ENCODE measurements at places on chromosomes 1 and 21.
A peak's percentile ranks its signal among the peaks of the same experiment; 100 is the strongest.

GRCh38 chr1:115654663-115655305 is 13.0 kb downstream of the VANGL1 start:
- DNase-seq = no peak

DNA sequence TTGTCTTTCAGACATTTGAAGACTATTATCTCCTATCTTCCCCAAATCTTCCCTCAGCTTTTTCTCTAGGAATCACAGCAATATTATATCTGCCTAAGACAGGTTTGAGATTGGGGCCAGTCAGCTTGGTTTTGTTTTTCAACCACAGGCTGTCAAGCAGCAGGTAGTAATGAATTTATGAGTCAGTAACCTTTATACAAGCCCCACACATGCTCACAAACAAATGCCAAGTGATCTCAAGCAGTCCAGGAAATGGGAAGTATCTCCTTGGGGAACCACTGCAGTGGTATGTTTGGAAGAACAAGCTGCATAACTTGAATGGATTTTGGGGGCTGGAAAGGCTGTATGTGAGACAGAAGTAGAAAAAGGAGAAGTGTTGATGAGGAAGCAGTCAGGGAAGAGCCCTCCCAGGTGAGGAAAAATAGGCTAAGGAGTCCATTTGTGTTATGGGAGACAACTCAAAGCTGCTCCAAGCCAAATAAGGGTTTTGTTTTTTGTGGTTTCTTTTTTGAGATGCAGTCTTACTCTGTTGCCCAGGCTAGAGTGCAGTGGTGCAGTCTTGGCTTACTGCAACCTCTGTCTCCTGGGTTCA is 2.1 kb downstream of the DHDDS start:
- no peak for DNase-seq

GRCh38 chr1:39418236-39418635 is 73.2 kb upstream of the BMP8A start:
- DNase-seq = peak; percentile 31

DNA sequence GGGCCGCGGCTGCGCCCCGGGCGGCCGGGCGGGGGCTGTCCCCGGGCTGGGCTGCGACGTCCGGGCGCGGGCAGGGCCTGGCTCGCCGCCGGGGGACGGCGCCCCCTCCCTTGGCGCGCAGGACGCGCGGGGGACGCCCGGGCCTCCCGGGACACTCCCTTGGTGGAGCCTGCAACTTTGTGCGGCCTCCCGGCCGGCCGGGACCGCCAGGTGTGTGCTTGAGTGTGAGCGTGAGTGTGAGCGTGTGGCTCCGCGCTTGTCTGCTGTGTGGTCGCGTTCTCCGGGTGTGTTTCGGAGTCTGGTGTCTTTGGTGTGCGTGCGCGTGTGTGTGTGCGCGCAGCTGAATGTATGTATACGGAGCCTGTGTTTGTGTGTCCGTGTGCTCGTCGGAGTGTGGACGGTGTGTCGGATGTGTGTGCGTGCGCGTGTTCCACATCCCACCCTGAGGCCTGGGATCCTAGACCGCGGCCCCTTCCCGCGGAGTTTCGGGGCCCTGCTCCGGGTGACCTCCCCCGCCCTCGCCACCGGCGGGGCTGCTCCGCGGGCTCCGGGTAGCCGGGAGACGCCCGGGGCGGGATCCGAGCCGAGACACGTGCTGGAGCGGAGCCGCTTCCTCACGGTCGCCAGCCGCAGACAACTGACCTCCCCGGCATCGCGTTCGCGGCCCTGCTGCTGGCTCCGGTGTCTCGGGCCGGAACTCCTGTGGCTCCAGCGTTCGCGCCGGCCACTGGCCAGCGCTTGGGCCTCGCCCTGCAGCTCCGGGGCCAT is 1.7 kb downstream of the PTPRU start:
- no peak for DNase-seq

DNA sequence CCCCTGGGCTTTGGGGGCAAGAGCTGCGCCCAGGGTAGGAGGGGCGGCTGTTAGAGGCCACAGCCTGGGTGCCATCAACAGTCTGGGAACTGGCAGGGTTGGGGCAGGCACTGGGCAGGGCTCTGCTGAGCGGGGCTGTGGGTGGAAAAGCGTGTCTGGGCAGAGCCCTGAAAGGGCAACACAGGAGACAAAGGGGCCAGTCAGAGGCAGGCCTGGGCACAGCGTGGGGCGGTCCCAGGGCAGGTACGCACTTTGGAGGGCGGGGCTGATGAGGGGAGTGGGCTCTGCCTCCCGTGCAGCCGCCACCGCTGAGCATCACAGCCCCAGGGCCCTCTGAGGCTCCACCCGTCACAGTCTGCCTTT is 13.9 kb downstream of the CELSR2 start:
- no peak for DNase-seq

GRCh38 chr1:160205242-160206035 is at the start of gene PEA15:
PEA15 (plus strand) TSS chr1:160205384; CDS start chr1:160211545, 6,161 bp downstream.
- peak; percentile 59 for DNase-seq

- peak; percentile 73 for DNase-seq
These were observed 191.2 kb upstream of the GREM2 start for GRCh38 chr1:240803151-240803550.

- DNase-seq = no peak
These were observed 1679.0 kb upstream of the B3GALT2 start for GRCh38 chr1:194865383-194865782.

GRCh38 chr1:178938101-178938958 is 67.5 kb upstream of the ANGPTL1 start:
- DNase-seq = no peak

DNA sequence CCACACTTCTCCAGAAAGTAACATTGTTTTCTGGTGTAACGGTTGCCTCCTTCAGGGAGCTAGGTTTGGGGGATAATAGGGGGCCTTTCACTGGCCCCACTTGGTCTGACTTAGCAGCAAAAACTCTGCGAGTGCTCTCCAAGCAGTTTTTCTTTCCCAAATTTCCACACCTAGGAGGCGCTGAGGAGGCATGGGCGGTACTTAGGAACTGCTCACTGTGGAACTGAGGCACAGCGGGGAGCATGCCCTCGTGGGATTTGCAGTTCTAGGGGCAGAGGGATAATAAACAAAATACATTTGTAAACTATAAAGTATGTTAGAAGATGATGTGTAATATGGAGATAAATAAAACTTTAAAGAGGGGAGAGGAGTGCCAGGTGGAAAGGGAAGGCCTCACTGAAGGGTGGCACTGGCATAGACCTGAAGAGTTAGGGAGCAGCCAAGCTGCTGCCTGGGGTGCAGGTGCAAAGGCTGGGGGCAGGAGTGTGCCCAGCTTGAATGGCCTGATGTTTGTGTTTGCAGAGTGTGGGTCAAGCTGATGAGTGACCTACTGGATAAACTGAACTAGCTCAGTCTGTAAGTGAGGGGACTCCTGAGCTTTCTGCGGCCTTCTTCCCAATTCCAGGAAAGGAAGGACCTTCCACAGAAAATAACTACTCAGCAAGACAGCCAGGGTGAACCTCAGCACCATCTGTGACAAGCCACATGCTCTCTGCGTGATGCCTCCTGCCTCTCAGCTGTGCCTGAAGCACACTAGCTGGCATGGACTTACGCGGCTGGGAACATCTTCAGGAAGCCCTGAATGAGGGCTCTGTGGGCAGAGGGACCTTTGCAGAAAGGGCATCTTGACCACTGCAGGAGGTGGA is 1.9 kb downstream of the EPHX1 start:
- DNase-seq = no peak

- no peak for DNase-seq
These were observed 1.6 kb downstream of the SYT2 start for GRCh38 chr1:202708456-202709275.

DNA sequence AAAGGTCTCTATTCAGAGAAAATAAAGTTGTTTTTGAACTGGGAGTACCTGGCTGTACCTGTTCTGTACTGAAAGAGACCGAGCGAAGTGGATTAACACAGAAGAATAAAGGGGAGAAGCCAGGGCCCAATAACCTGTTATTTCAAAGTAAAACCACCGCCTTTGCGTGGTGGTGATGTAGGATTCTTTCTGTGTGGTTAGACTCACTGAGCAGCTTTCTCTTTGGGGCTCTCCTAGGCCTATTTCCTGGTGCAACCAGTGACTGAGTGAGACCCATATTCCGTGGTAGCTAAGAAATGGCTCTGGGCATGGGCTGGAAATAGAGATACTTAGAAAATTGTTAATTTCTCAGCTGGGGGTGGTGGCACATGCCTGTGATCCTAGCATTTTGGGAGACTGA is 99.9 kb downstream of the XCL2 start:
- DNase-seq = no peak

GRCh38 chr1:112520166-112520565 is 11.4 kb downstream of the WNT2B start:
- peak; percentile 31 for DNase-seq

DNA sequence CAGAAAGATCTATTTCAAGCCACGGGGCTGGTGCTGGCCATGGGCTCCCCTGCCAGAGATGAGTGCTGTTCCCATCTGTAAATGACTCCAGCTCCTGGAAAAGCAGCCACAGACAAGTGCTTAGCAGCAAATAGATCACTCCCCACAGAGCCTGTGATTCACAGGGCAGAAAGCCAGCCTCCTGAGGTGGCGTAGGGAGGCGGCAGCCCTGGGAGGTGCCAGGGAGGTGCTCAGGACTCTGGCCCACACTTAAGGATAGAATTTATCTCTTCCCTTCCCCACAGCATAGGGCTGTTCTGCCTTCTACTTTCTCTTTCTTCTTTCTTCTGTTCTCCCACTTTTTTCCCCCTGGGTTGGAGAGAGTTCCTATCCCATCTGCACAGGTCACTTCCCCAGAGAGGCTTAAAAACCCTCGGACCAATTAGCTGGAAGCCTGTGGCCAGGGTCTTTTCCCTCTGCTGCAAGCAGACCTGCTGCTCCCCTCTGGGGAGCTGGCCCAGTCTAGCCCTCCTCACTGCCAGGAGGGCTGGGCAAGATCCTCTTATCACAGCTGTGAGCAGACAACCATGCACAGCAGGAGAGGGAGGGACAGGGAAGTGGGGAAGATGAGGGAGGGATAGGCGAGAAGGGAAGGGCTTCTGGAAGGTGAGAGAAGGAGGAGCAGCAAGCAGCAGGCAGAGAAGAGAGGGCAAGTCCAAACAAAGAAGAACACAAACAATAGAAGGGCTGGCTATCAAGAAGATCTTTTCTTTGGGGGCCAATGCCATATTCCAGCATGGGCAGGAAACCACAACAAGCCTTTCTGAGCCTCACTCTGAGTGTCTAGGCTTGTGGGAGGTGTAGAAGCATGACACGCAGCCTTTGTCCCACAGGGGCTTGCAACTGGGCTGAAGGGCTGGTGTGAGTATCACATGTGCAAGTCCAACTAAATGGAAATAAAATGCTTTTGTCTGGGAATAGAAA is 41.0 kb downstream of the KCND3 start:
- no peak for DNase-seq

- DNase-seq = no peak
These were observed 211.0 kb upstream of the RAB4A start for GRCh38 chr1:229059671-229060539.

GRCh38 chr1:211588711-211589110 is 9.8 kb upstream of the SLC30A1 start:
- DNase-seq = no peak

GRCh38 chr1:218548764-218549163 is 203.6 kb downstream of the TGFB2 start:
- no peak for DNase-seq

GRCh38 chr21:42403611-42404231 is at the start of gene UBASH3A:
UBASH3A (plus strand) TSS chr21:42403902; CDS start chr21:42403946, 44 bp downstream.
- DNase-seq = no peak

DNA sequence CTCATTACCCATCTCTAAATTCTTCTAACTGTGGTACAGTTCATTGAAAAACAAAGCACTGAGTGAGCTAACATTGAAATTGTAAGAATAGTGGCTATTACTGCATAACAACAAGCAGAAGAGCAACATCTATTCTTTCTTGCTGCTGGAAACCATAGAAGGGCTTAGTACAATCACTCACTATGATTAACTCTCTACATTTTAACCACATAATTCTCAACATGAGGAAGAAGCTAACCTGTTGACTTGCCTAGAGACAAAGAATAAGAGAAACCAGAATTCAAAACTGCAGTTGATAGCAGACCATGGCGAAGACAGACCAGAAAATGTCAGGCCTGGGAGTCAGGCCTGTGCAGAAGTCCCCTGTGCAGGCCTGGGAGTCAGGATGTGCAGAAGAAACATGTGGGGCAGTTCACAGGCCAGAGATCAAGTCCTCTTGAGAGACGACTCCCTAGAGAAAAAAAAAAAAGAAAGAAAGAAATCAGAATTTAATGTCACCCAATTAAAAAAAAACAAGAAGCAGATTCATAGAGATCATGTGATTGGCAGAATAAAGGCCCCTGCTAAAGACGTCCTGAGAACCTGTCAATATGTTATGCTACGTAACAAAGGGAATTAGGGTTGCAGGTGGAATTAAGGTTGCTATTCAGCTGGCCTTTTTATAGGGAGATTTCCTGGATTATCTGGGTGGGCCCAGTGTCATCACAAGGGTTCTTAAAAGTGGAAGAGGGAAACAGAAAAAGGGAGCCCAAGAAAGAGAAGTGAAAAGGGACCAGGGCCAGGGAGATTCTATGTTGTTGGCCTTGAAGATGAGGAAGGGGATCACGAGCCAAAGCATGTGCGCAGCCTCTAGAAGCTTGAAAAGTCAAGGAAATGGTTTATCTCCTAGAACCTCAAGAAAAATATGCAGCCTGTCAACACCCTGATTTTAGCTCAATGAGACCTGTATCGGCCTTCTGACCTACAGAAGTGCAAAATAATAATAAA is 94.9 kb downstream of the MRPL39 start:
- no peak for DNase-seq

- DNase-seq = no peak
These were observed 961 bp upstream of the TDRD5 start for GRCh38 chr1:179590671-179591070.

GRCh38 chr1:172351754-172352161 is 68.7 kb upstream of the C1orf105 start:
- DNase-seq = peak; percentile 88

- DNase-seq = no peak
These were observed 197.7 kb upstream of the POU3F1 start for GRCh38 chr1:38244218-38244845.

DNA sequence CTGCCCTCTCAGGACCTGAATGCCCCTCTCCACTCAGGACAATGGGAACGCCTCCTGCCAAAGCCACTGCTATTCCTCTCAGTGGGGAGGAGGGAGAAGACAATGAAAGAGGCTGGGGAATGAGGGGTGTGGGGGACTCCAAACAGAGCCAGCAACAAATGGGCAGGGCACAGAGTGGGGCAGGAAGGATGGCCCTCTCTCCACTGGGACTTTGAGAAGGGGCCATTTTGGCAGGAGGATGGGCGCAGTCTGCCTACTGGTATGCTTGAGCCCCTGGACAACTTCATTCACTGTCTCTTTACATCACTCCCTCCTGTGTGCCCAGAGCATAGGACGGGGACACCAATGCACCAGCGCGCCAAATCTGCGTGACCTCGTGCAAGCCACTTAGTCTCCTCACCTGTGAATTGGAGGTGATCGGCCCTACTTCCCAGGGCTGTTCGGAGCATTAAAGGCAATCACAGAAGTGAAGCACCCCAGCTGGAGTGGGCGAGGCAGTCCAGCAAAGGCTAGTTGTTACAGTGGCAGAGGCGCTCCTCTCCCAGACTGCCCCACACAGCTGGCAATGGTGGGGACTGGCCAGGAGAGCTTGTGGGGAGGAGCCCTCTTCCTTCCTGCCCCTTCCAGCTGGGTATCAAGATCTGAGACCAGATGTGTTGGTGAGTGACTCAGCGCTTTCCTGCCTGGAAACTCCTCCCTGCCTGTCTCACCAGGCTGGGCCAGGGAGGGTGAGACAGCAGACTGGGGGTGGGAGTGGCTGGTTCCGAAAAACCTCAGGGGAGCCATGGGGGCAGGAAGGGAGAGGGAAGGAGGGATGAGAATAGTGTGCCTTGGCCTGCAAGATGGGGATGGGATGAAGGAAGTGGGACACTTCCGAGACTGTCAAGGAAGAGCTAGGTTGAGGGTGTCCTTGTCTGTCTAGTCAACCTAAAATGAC is 22.4 kb upstream of the SYNC start:
- peak; percentile 94 for DNase-seq

GRCh38 chr1:7481194-7481593 is 289.9 kb upstream of the VAMP3 start:
- no peak for DNase-seq

- DNase-seq = no peak
These were observed 469.6 kb downstream of the NPHP4 start for GRCh38 chr1:5522531-5523145.

Data from LHCN-M2 (cell line).